ENCODE measurements at places on chromosomes 5 and 9. TPM values are rescaled to one million over a fixed set of nuclear protein-coding genes. Genes with fewer than 3 reads are reported as not detected.

The SETX gene
- 44.7 TPM for total RNA-seq

The DOCK8 gene
- 0.17 TPM for total RNA-seq

DNA sequence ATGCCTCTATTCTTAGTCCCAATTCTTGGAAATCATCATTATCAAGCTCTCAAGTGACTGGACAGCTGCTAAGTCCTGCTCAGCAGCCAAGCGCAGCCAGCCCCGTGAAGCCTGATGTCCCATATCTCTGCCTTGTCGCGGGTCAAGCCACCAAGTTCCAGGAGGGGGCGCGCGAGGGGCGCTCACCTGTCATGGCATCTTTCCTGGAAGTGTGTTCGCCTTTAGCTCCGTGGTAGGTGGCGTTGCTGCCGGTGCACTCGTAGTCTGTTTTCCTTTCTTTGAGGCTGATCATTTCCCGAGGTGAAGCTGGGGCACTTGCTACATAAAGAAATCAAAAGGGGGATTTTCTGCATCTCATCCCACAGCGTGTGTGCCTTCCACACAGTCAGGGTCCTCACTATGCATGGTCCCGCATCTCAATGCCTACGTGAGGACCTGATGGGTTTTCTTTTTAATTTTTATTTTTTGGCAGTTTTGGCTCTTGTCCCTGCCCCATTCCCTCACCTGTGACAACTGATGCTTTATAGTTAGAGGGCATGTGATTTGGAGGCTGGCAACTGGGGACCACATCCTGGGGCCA, 227.0 kb upstream of the DAP start:
- H3K4me3 ChIP-seq, result no peak overlapping the region
- no peaks in the 10 kb centered on the region for H3K36me3 ChIP-seq
- peaks cover 38% of the 10 kb centered on the region for H3K27me3 ChIP-seq

- H3K4me3 ChIP-seq, result no peak overlapping the region
- peaks cover 3% of the 10 kb centered on the region for H3K4me1 ChIP-seq
- no peaks in the 10 kb centered on the region for H3K27me3 ChIP-seq
- H3K36me3 ChIP-seq, result no peaks in the 10 kb centered on the region
Measured at GRCh38 chr5:97534166-97534565, 351.1 kb upstream of the RIOK2 start.

GRCh38 chr9:113205861-113206260, 15.2 kb downstream of the FKBP15 start:
- no peak overlapping the region for H3K27ac ChIP-seq
- H3K4me3 ChIP-seq, result no peak overlapping the region
- no peaks in the 10 kb centered on the region for H3K4me1 ChIP-seq
- H3K36me3 ChIP-seq, result peaks cover 25% of the 10 kb centered on the region

DNA sequence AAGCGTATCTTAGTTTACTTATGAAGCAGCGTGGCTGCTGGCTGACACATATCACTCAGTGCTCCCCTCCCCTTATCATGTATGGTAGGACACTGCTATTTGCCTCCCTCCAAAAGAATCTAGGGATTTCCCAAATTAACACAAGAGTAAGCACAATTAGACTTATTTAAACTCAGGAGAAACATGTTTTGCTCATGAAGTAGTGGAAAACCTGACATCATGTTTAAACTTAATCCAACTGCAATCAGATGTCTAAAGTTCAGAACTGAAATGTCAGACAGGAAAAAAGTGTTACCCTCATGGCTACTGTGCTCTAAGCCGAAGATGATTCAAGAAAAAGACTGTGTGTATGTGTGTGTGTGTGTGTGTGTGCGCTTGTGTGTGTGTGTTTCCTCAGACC, 324.1 kb upstream of the TNC start:
- peak overlapping the region; percentile 8 for H3K27ac ChIP-seq
- peaks cover 6% of the 10 kb centered on the region for H3K4me1 ChIP-seq
- no peaks in the 10 kb centered on the region for H3K36me3 ChIP-seq
- H3K27me3 ChIP-seq, result no peaks in the 10 kb centered on the region
- DNase-seq, result no peak
- H3K4me3 ChIP-seq, result no peak overlapping the region

- no peak for DNase-seq
- peak overlapping the region; percentile 49 for H3K27ac ChIP-seq
- peaks cover 45% of the 10 kb centered on the region for H3K4me1 ChIP-seq
- no peaks in the 10 kb centered on the region for H3K36me3 ChIP-seq
- no peaks in the 10 kb centered on the region for H3K27me3 ChIP-seq
- peak overlapping the region; percentile 47 for H3K4me3 ChIP-seq
Measured at GRCh38 chr9:35945341-35946018, 12.5 kb downstream of the OR2S2 start.

DNA sequence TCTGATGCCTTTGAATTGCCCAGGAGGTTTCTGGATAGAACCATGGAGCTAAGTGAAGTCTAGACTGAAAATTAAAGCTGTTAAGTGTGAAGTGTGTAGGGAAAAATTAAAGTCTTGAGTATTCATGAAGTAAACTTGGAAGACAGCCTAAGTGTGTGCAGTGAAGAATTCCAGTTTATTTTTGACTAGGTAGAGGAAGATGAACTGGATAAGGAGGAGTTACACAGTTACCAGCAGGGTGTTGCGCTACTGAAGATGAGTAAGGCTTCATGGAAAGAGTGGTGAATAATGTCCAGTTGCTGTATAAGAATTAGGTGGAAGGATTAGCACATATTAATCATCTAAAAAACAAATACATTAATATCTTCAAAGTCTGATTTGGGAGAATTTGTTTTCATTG, 5.7 kb upstream of the CHD1 start:
- no peaks in the 10 kb centered on the region for H3K36me3 ChIP-seq
- no peak for DNase-seq
- H3K4me3 ChIP-seq, result no peak overlapping the region
- no peak overlapping the region for H3K27ac ChIP-seq

DNA sequence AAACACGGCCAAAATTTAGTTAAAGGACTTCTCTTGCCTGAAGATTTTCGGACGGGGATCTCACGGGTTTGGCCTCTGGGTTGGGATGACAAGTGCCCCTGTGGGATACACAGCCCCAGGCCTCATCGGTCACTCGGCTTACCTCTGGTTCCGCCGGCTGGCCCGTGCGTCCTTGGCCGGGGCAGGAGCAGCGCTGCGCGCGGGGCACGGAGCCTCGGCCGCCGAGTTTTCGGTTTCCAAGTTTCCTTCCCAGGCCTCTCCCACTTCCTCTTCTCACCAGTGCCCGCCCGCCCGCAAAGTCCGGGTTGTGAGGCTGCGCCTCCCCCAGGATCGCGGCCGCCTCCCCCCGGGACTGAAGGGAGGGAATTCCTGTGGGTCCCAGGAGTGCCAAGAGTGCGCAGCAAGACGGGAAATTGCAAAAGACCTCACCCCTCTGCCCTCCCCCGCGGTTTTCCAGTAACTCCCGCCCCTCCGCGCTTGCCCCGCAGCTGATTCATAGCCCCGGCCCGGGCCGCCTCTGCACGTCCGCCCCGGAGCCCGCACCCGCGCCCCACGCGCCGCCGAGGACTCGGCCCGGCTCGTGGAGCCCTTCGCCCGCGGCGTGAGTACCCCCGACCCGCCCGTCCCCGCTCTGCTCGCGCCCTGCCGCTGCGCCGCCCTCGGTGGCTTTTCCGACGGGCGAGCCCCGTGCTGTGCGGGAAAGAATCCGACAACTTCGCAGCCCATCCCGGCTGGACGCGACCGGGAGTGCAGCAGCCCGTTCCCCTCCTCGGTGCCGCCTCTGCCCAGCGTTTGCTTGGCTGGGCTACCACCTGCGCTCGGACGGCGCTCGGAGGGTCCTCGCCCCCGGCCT, at the start of gene OSMR:
Gene OSMR (plus strand): TSS at position 487 of the 853 bp plus-strand sequence. CDS start 23,033 bp downstream, outside the sequence.
- H3K36me3 ChIP-seq, result peaks cover 8% of the 10 kb centered on the region
- H3K4me3 ChIP-seq, result peak within 1 kb of the TSS; percentile 93
- no peaks in the 10 kb centered on the region for H3K27me3 ChIP-seq
- peak within 1 kb of the TSS; percentile 95 for H3K27ac ChIP-seq
- H3K4me1 ChIP-seq, result peaks cover 42% of the 10 kb centered on the region

GRCh38 chr5:135249658-135250057, 149.4 kb downstream of the MACROH2A1 start:
- H3K4me3 ChIP-seq, result no peak overlapping the region
- H3K27me3 ChIP-seq, result no peaks in the 10 kb centered on the region
- DNase-seq, result no peak
- no peak overlapping the region for H3K27ac ChIP-seq
- H3K36me3 ChIP-seq, result no peaks in the 10 kb centered on the region
- H3K4me1 ChIP-seq, result peaks cover 28% of the 10 kb centered on the region

DNA sequence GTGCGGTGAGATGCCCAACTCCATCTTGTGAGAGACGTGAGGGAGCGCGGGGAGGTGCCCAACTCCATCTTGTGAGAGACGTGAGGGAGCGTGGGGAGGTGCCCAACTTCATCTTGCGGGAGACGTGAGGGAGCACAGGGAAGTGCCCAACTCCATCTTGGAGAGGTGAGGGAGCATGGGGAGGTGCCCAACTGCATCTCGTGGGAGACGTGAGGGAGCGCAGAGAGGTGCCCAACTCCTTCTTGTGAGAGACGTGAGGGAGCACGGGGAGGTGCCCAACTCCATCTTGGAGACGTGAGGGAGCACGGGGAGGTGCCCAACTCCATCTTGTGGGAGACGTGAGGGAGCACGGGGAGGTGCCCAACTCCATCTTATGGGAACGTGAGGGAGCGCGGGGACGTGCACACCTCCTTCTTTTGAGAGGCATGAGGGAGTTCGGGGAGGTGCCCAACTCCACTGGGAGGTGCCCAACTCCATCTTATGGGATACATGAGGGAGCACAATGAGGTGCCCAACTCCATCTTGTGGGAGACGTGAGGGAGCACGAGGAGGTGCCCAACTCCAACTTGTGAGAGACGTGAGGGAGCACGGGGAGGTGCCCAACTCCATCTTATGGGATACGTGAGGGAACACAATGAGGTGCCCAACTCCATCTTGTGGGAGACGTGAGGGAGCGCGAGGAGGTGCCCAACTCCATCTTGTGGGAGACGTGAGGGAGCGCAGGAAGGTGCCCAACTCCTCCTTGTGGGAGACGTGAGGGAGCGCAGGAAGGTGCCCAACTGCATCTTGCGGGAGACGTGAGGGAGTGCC, 235.4 kb downstream of the CACNA1B start:
- no peak overlapping the region for H3K4me3 ChIP-seq
- DNase-seq, result no peak
- peaks cover 2% of the 10 kb centered on the region for H3K27me3 ChIP-seq
- H3K36me3 ChIP-seq, result peaks cover 2% of the 10 kb centered on the region
- H3K4me1 ChIP-seq, result no peaks in the 10 kb centered on the region

DNA sequence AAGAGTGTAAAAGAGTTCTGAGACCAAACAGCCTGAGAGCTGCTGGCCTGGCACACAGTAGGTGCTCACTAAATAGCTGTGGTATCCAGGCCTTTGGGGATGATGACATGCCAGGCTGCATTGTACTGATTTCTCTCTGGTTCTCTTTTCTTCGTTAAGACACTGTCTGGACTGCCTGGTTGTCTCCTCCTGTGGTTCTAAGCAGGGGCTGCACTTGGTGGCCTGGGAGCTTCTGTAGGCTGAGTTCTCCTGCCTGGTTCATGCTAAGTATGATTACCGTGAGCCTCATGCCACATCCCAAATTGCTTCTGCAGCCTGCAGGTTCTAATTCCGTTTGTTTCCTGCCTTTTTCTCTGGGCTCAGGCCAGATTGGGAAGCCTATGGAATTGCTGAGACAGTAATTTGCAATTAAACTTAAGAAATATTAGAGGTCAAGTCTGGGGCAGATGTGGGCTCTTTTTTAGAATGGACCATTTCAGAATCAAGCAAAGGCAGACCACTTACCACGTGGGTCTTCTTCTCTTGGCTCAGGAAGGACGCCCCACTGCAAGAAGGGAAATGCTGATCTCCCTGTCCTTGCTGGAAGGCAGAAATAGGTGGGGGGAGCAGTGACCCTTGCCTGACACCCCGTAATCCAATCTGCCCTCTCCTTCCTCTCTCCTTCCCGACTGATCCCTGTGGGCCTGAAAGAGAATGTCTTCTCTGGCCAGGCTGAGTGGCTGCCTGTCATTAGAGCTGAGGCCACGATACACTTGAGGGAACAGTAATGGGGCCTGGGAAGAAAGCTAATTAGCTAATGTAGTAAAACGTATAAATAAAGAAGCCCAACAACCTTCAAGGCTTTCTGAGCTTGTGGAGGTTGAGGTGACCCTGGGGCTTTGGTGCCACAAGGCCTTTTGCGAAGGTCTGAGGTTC, 21.9 kb upstream of the BOD1 start:
- no peaks in the 10 kb centered on the region for H3K27me3 ChIP-seq
- no peak overlapping the region for H3K4me3 ChIP-seq
- no peaks in the 10 kb centered on the region for H3K36me3 ChIP-seq
- DNase-seq, result no peak

- peaks cover 56% of the 10 kb centered on the region for H3K27me3 ChIP-seq
- peaks cover 6% of the 10 kb centered on the region for H3K4me1 ChIP-seq
- peak overlapping the region; percentile 77 for H3K4me3 ChIP-seq
- peak; percentile 94 for DNase-seq
- H3K27ac ChIP-seq, result no peak overlapping the region
Measured at GRCh38 chr9:92808726-92809451, 44.3 kb upstream of the BICD2 start.

DNA sequence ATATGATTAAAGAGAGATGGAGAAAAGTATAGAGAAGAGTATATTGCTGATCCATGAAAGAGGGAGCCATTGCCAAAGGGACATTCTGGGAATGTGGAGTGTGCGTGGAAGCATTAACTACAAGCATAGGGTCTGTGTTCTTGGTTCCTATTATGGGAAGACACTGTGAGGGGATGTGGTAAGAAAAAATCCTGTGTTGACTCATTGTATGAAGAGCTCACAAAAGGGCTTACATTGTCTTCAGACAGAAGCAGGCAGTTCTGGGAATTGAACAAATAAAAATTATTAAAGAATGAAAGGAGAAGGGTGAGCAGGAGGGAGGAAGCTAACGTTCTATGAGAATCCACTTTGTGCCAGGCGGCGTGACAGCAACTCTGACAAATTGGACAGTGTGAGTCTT, 250.4 kb upstream of the CHD1 start:
- H3K4me3 ChIP-seq, result no peak overlapping the region
- no peaks in the 10 kb centered on the region for H3K4me1 ChIP-seq
- H3K27ac ChIP-seq, result no peak overlapping the region
- no peaks in the 10 kb centered on the region for H3K36me3 ChIP-seq
- DNase-seq, result no peak
